ENCODE measurements at places on chromosomes 13 and 19. TPM values are rescaled to one million over a fixed set of nuclear protein-coding genes. Genes with fewer than 3 reads are reported as not detected.
A peak's percentile ranks its signal among the peaks of the same experiment; 100 is the strongest.

KCNN4 gene
- total RNA-seq, result 3.3 TPM

- DNase-seq, result no peak
Measured at GRCh38 chr13:110380359-110381028, 73.4 kb downstream of the COL4A2 start.

DNA sequence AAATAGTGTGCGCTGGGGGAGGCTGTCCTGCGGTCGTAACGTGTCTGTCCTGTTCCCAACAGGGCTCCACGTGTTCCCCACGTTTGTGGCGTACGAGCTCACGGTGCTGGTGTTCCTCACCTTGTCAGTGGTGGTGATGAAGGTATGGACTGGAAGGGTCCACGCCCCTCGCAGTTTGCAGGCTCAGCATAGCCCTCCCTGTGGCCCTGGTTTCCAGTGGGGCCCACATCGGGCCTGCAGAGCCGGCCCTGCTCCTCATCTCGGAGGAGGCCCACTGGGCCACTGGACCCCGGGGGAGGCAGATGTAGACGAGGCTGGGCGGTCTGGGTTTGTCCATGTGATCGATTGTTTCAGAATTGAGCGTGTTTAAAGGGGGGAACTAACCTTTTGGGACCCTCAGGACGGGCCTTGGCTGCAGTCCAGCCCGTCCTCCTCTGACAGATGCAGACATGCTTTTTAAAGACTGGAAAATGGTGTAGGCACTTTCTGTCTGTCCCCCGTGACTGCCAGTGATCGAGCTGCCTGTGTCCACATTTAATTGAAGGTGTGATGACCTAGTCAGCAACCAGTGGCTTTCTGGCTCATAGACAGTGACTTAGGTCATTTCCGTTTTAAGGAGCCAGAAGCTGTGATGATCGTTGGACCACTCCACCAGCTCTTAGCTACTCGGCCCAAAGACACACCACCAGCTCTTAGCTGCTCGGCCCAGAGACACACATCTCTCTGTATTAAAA is 37.1 kb upstream of the TFDP1 start:
- peak; percentile 65 for DNase-seq

- no peak for DNase-seq
Measured at GRCh38 chr13:99813336-99814095, 158.1 kb downstream of the ZIC5 start.

NKG7 gene
- not detected for total RNA-seq

GRCh38 chr19:2252055-2252796 is 3.1 kb downstream of the AMH start:
- DNase-seq, result no peak

GRCh38 chr13:29422015-29422414 is 173.5 kb downstream of the SLC7A1 start:
- DNase-seq, result no peak

RETN gene
- not detected for total RNA-seq

FLT3 gene
- total RNA-seq, result not detected
